ENCODE measurements at places on chromosomes 12 and 14. TPM values are rescaled to one million over a fixed set of nuclear protein-coding genes. Genes with fewer than 3 reads are reported as not detected.
A peak's percentile ranks its signal among the peaks of the same experiment; 100 is the strongest.

DNA sequence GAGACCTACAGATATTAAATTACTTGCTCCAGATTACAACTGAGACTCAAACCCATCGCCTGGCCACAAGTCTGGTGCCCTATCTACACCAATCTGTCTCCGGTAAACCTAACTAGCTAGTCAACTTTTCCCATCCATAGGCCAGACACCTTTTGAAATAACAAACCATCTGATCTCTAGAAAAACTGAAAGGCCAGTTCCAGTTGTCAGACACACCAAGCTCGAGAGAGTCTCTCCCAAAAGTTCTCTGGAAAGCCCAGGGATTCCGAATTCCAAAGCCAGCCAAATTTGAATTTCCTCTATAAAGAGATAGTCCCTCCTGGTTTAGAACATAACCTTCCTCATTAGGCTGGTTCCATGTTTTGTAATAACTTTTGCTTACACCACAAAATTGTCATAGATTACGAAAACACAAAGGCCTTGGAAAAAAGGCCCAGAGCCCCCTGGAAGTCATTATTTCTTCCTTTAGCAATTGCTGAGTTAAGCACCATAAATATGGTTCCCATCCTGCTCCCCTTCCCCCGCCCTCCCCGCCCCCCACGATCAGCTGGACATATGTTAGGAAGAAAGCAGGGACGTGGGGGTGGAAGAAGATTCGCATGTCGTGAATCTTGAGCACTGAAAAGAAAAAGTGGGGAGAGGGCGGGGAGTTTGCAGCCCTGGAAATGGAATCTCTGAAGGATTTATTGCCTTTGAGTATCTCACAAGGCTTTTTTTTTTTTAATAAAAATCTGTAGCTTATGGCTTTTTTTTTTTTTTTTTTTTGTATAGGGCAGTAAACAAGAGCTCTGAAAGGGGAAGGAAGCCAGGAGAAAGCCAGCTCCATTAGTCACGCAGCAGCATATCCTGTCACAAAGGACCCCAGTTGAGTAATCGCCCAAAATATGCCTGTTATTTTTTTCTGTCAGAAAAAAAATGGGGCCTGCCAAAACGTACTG is 110.4 kb downstream of the ZFP36L1 start:
- DNase-seq: peak; percentile 94

GRCh38 chr14:92513966-92514843 is 624 bp downstream of the RIN3 start:
- no peak for DNase-seq

GRCh38 chr12:19185262-19185929 is 55.9 kb downstream of the PLEKHA5 start:
- no peak for DNase-seq

The MYO1H gene
- not detected for polyA plus RNA-seq

DNA sequence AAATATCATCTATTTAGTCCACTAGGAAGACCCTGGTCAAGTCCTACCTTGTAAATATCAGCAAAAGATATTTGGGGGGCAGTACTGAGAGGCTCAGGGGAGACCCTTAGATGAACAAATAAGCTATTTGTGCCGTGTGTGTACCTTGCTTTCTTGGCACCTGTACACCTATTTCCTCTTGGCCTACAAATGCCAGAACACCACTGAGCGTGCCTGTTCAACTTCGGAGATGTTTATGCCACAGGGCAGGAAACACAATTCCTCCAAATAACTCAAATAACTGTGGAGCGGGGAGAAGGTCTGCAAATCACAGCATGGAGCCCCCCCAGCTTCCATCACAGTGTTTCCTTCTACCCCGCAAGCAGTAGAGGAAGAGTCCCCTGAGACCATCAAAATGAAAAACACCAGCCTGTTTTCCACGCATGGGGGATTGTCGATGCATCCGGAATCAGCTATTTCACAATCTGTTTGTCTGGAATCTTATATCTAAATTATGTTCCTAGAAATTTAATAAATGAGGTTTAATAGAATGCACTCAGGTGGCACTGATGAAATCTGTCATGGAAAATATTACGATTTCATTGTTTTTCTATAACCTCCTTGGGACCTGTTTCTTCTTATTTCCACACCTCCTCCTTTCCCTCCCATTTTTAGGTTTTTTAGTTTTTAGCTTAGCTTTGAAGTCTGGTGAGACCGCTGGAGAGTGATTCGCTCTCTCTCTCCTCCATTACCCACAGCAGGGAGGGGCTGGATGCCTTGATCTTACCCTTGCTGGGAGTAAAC is 254.0 kb upstream of the SRRM4 start:
- no peak for DNase-seq

- no peak for DNase-seq
These were observed 18.8 kb upstream of the PRICKLE1 start for GRCh38 chr12:42608196-42608825.

The KLRF1 gene
- not detected for polyA plus RNA-seq
